ENCODE measurements at places on chromosomes 4 and X.
A peak's percentile ranks its signal among the peaks of the same experiment; 100 is the strongest.

- no peak for DNase-seq
Observed at GRCh38 chrX:129695937-129696336, 41.2 kb upstream of the APLN start.

- no peak for DNase-seq
Observed at GRCh38 chr4:95625020-95625419, 76.2 kb upstream of the UNC5C start.

GRCh38 chrX:46653482-46653881, 79.9 kb downstream of the CHST7 start:
- no peak for DNase-seq

DNA sequence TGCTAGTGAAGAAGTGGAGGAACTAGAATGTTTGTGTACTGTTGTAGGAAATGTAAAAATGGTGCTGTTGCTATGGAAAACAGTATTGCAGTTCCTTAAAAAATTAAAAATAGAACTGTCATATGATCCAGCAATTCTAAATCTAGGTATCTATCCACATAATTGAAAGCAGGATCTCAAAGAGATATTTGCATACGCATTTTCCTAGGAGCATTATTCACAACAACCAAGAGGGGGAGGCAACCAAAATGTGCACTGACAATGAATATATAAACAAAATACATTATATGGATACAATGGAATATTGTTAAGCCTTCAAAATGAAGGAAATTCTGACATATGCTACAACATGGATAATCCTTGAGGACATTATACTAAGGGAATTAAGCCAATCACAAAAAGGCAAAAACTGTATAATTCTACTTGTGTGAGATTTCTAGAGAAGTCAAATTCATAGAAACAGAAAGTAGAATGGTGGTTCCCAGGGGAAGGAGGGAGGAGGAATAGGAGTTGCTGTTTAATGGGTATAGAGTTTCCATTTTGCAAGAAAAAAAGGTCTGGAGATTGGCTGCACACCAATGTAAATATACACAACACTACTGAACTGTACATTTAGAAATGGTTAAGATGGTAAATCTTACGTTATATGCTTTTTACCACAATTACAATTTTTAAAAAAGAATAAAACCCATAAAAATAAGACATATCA, 35.6 kb upstream of the KCNE5 start:
- no peak for DNase-seq

DNA sequence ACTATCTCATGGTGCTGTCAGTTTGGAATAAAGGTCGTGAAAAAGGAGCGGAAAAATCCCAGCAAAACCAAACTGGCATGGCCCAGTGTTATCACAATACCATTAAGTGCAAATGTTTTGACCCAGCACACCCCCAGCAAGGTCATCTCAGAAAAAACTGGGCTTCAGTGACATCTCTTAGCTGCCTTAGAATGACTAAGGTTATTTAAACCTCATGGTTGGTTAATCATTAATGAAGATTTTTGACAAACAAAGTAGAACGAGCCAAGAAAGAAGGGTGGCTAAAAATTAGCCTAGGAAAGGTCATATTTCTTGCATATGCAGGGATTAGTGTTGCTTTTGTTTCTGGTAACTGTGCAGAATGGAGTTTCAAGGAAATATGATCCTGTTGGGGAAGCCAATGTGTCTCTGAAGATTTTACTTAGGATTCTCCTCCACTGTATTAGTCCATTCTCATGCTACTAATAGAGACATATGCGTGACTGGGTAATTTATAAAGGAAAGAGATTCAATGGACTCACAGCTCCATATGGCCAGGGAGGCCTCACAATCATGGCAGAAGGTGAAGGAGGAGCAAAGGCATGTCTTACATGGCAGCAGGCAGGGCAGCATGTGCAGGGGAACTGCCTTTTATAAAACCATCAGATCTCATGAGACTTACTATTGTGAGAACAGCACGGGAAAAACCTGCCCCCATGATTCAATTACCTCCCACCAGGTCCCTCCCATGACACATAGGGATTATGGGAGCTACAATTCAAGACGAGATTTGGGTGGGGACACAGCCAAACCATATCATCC, 83.5 kb downstream of the CHRNA9 start:
- no peak for DNase-seq

- no peak for DNase-seq
Observed at GRCh38 chr4:171880136-171880535, 66.9 kb downstream of the GALNTL6 start.

DNA sequence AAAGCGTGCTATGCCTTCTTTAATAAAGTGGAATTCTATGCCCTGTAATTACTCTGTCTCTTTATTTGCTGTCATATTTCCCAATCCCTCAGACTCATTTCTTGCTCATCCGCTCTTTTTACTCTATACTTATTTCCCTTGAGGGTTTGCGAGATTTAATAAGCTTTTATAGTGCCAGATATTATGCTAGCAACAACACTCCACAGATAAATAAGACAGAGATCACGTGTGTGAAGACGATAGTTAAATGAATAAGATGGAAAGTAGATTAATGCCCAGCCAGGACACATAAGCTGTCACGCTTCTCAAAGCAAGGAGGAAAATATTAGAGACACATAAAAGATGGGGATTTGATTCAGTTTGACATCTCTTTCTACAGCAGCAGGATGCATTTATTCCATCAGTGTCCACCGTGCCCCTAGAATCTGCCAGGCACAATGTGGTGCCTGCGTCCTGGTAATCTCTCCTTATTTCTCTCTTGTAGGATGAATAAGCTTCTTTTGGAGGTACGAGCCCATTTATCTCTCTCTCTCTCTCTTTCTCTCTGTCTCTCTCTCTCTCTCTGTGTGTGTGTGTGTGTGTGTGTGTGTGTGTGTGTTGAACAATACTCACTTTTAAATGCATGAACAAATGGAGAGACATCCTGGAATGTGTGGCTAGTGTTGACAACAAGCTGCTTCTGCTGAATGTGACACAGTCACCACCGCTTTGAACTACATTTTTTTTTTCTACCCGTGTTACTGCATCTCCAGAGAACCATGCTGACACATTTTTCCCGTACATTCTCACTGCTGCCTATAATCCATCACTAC, 48.2 kb downstream of the TMEM156 start:
- no peak for DNase-seq

DNA sequence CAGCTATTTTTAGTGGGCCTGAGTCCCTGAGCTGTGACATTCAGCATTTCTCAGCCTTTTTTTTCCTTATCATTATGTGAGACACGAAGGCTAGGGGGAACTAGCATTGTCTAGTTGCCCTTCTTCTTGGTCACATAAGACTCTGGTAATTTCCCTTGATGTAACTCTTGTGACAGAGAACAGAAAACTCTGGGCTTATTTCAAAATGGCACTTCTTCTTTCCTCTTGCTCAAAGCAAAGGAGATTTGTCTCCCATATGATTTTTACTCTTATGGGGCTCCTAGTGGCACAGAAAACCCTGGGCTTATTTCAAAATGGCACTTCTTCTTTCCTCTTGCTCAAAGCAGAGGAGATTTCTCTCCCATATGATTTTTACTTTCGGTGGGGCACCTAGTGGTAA, 14.7 kb downstream of the ATXN3L start:
- DNase-seq: no peak

- DNase-seq: no peak
Observed at GRCh38 chr4:67880866-67881610, 2.8 kb downstream of the TMPRSS11D start.

DNA sequence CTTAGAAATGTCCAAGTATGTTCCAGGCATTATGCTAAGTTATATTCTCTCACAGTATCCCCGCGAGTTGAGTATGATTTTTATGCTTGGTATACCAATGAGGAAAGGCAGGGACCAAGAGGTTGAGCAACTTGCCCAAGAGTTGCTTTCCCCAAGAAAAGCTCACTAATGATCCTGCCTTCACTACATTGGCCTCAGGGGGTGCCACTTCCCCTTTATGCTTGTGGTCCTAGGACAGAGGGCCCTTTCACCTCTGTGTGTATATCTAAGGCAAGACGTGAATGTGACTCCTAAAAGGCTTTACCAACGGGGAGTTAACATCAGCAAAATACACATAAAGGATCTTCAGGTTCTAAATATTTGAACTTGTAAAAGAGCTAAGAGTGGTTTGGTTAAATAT, 164.4 kb upstream of the CPEB2 start:
- DNase-seq: no peak

DNA sequence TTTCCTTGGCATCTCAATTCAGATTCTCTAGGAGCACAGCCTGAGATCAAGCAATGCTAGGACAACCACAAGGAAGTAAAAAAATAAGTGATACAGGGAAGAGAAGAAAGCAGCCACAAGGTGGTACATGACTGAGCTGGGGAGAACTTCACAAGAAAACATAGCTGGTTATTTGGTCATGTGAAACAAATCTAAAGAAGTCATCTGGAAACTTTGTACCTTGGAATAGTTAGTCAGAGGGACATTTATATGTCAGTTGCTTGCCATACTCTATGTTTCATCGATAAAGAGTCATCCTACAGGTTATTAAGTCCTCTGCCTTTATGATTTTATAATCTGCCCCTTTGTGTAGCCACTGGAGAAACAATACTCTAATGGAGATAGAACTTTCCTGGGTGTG, 575.1 kb downstream of the IL15 start:
- DNase-seq: no peak

GRCh38 chr4:47551682-47552081, 66.6 kb downstream of the ATP10D start:
- DNase-seq: no peak

- no peak for DNase-seq
Observed at GRCh38 chr4:89298788-89299152, 8.8 kb downstream of the GPRIN3 start.

DNA sequence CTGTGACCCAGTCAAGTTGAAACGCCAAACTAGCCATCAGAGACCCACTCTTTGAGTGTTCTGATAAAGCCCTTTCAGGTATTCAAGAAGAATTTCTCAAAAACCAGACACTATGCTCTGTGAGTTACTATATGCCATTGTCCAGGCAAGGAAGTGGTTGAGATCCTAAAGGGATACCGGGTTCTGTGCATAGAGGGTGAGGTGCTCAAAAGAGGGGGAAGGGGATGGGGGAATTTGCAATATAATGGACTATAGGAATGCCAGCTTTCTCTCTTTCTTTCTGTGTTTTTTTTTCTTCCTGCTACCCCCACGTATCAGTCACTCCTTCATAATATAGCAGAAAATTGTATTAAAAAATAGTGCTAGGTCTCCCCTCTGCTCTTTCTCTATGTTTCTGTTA, 1619.0 kb downstream of the STIM2 start:
- DNase-seq: no peak

DNA sequence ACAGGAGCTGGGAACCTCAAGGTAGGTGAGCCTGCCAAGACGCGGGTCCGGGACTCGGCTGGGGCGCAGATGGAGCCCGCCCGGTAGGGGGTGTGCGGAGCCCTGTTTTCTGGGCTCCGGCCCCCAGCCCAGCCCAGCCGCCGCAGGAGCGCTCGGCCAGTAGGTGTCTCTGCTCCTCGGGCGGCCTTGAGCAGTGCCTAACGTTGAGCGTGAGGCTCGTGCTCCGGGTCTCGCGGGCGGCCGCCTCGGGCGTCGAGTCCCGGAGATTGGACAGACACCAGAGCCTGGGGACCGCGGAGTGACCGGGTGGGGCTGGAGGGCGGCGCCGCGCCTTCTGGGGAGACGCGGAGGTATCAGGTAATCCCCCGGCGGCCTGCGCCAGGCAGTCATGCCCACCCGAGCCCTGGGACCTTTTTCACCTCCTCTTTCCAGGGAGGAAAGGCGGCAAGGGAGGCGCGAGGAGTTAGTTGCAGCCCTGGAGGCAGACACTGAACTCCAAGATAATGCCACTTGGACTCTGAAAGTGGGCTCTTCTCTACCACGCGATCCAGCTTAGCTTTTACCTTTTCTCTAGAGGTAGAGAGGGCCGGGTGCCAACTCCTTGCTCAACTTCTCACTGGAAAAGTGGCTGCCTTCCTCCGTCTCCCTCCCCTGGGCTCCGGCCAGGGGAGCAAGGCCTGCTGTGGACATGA, 14.5 kb upstream of the FGG start:
- peak; percentile 64 for DNase-seq

DNA sequence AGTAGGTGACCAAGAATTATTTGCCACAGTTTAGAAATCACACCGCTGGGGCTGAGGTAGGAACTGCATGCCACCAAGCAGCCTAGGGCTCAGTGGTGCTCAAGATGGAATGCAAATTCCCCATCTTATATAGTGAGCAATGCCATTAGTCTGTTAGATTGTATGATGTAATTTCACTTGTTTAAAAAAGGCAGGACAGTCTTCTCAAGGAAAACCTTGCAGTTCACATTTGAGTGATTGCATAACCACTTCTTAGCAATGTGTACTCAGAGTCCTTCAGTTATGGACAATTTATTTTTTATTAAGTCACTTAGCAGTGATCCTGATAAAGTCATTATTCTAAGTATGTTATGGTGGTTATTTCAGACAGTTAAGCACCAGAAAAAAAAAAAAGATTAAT, 142.9 kb upstream of the SFRP2 start:
- DNase-seq: no peak

- peak; percentile 60 for DNase-seq
Observed at GRCh38 chrX:1466971-1467561, 14.4 kb upstream of the ASMTL start.

DNA sequence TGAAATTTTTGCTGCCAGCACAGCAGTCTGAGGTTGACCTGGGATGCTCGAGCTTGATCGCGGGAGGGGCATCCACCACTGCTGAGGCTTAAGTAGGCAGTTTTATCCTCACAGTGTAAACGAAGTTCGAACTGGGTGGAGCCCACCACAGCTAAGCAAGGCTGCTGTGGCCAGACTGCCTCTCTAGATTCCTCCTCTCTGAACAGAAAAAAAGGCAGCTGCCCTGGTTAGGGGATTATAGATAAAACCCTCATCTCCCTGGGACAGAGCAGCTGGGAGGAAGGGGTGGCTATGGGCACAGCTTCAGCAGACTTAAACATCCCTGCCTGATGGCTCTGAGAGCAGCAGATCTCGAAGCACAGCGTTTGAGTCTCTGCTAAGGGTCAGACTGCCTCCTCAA, 314.6 kb downstream of the STPG2 start:
- no peak for DNase-seq

- DNase-seq: no peak
Observed at GRCh38 chr4:57401586-57401985, 291.4 kb upstream of the IGFBP7 start.

DNA sequence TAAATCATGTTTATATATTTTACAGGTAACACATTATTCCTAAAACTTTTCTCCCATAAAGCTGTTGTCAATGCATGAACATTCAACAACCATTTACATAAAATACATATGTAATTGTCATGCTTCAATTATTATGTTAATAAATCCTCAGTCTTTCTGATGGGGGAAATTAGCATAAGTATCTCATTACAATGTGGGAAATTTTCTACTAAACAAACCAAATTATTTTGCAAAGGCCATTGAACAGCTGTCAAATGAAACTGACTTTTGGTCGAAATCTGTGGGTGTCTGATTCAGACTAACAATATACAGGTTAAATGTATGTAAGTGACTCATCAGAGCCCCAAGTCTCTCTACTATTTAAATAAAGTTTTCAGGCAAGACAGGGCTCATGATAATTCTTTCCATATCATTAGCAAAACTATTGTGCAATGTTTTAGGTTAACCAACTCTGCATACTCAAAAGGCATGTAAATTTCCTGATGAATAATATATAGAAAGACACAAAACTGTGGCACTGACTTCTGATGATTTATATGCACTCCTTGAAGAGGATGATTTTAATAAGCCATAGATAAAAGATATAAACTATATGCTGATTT, 795.3 kb upstream of the AADAT start:
- no peak for DNase-seq
